ENCODE measurements at places on chromosomes 2 and 18.

DNA sequence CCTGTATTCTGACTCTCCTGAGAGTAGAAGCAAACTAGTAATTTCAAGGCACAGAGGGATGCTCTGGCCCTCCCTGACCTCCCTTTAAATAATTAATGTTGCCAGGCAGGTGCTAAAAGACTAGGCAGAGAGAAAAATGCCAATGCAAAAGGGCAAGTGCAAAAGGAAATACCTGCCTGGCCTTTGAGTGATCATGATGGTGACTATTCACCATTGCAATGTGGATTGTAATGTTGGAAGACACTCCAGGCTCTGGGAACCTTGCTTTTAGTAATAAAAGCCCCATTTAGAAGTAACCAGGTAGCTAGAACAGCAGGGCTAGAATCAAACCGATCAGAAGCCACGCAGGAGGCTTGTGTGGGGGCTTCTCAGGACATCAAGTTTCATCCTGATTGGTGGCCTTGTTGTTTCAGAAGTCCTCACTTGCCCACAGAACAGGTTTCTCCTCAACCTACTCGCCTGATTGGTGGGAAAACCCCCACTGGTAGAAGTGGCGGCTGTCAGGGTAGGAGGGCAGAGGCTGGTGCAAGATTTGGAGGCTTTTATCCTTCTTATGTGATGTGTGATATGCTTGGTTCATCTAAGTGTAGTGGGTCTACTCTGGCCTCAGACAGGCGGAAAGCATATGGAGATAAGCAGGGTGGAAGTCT, 16.0 kb upstream of the CHRNA1 start:
- DNase-seq = no peak

- no peak for DNase-seq
These were observed 237.9 kb downstream of the NBAS start for GRCh38 chr2:15323227-15323626.

DNA sequence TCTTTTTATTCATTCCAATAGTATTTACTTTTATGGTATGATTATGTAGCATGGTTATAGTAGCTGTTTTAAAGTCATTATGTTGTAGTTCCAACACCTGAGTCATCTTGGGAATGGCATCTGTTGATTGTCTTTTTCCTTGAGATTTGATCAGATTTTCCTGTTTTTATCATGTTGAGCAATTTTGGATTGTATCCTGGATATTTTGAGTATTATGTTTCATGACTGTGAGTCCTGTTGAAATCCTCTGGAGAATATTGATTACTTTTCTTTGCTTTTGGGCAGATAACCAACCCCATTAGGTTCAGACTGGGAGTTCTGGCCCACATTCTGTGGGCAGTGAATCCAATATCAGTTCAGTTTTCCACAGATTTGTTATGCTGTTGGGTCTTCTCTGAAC, 163.2 kb upstream of the SPRED2 start:
- no peak for DNase-seq

DNA sequence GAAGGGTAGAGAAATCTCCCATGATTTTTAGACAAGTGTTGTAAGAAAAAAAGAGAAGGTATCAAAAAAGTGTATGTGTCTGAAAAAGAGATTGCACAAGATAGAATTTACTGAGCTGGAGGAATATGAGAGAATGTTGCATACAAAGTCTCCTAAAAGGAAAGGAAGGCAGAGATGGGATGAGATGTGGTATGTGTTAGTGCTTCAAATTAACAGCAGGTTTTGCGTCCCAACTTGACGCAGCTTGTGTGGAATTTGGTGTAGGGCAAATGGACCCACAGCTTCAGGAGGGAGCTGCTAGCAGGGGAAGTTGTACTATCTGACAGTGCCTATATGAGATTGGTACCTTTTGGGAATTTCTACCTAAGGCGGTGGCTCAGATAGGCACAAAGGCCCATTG, 9.0 kb upstream of the RASGRP3 start:
- no peak for DNase-seq

DNA sequence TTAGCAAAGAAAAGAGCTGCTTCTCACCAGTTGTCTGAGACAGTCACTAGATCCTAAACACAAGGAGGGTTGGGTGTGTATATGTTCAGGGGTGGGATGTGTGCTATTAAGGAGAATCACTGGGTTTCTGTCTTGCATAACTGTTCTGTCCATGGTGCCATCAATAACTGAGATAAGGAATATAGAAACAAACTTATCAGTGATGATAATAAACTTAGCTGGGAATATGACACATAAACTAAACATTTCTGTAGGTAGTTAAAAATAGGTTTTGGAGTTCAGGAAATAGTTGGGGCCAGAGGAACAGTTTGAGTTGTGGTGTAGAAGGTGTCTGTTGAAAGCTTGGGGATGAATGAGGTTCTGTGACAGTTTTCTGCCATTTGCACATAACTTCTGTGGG, 17.4 kb downstream of the NAPG start:
- no peak for DNase-seq

GRCh38 chr2:161161074-161161706, 962 bp downstream of the TANK start:
- no peak for DNase-seq

DNA sequence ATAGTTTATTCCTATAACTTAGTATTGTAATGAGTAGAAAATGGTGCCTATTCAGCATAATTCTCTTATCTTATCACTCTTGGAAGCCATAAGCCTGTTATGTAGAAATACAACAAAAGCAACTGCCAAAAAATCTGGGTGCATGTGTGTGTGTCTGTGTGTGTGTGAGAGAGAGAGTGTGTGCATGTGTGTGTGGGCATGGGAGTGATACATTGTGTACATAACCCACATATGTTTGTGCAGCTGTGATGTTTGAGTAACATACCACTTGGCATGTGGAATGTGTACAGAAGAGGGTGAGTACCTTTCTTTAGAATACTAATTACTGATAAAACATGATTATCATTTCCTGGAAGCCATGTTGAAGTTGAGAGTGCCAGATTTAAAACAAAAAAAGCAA, 642.3 kb upstream of the SYT4 start:
- DNase-seq = no peak

- no peak for DNase-seq
These were observed 1868.8 kb upstream of the CELF4 start for GRCh38 chr18:39434223-39434920.

- no peak for DNase-seq
These were observed 18.5 kb downstream of the PLEKHM3 start for GRCh38 chr2:208006833-208007232.

GRCh38 chr2:189134485-189134884, 45.1 kb downstream of the COL5A2 start:
- no peak for DNase-seq

GRCh38 chr18:33115917-33116316, 324.6 kb downstream of the CCDC178 start:
- DNase-seq = no peak

DNA sequence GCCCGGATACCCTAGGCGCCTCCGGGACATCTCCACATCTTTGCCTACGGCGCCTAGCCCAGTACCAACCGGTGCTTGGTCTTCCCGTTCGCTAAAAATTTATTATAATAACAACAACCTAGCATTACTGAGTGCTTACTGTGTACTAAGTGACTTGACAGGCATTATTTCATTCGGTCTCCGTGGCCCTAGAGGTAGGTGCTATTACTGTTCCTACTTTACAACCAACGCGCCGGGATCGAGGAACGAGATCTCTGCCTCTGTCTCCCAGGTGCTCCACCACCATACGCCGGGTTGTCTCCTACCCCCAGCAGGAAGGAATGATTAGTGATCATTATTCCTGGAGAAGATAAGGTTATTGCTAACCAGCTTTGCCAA, 657 bp upstream of the BIN1 start:
- no peak for DNase-seq

DNA sequence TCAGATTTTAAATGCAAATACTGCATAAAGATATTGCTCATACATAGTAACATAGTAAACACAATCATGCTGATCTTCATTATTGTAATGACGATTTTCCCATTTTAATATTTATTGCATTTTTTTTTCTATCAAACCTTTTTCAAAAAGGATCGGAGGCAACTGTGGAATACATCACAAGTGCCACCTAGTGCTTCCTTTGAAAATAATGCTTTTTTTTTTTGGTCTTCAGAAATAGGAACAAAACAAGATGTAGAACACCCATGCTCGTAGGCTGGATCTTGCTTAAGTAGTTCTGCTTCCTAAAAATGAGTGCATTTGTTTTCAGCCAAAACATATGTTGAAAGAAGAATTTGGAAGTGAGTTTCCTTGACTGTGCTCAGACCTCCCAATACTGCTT, 35.7 kb upstream of the GPR155 start:
- DNase-seq = no peak

- DNase-seq = no peak
These were observed 26.8 kb downstream of the SMAD7 start for GRCh38 chr18:48923746-48924629.

DNA sequence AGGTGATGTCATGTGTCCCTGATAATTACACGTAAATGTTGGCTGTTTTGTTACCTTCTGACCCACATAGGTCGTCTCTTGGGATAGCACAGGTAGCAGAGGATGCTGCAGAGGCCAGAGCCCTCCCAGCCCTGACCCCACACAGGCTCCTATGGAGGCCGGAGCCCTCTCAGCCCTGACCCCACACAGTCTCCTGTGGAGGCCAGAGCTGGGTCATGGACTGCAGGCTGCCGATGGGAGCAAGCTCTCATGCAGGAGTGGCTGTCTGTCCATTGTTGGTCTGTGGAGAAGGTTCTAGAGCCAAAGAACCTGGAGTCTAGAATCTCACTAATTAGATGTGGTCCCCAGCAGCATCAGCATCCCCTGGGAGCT, 155.5 kb downstream of the LDLRAD4 start:
- no peak for DNase-seq

GRCh38 chr2:29583548-29584156, 337.7 kb downstream of the ALK start:
- no peak for DNase-seq

DNA sequence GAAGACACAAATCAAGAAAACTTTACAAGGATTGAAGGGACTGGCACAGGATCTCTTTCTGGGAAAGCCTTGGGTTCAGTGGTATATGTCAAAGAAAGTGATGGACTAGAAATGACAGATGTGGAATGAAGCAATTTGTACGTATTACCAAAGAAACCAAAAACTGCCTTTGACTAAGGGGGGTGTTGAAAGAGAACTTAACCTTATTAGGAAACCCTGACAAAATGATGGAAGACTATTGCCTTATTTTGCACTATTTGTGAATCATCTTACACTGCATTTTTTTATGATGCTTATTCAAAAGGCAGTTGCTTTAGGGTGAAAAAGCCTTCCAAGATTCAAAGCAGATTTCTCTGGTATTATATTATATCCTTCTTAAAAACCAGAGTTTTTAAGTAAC, 4.0 kb downstream of the TSGA10 start:
- DNase-seq = no peak

GRCh38 chr2:71688530-71688929, 235.2 kb downstream of the DYSF start:
- no peak for DNase-seq

DNA sequence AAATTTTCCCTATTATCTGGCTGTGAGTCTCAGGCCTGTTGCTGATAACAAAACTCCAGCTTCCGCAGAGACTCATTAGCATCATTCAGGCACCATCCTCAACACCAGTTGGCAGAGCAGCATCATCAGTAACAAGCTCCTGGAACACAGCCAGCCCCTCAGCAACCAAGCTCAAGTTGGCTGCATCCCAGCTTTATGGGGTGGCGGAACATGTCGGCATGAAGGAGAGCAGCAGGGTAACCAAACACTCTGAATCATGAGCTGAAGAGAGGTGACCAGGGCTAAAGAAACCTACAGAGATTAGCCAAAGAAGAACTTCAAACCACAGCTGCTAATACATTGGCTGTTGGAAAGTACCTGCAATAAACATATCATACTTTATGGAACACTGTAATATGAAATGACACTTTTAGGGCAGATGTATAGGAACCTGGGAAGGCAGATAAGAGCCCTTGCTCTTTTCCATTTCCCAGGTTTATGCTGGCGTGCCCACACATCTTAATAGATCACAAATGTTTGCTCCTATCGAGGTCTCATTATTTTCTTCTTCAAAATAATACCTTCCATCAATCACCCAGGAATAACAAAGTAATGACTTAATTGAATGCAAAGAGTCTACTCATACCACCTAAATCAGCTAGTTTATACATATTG, 63.8 kb downstream of the PDE11A start:
- no peak for DNase-seq

GRCh38 chr18:44392933-44393332, 287.8 kb upstream of the SETBP1 start:
- DNase-seq = no peak

DNA sequence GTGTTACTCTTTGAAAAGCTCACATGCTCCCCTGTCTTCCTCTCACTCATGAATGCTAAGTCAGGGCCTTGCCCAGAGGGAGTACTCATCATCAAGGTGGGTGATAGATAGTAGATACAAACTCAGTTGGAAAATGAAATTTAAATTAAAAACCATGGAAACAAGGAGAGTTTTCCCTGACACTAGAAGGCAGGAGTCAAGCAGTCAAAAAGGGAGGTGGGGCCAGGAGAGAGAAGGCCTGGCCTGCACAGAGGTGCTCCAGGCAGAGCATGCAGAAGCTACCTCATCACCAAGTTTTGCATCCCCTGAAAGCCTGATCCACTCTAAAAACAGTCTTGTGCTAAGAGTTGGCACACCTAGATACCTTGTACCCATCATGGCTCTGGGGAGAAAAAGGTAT, 143.7 kb downstream of the MYO5B start:
- DNase-seq = no peak

- no peak for DNase-seq
These were observed 14.6 kb upstream of the ITGAV start for GRCh38 chr2:186575302-186575701.
